Natural killer cell treated with Interleukin-12 subunit alpha and Interleukin-12 subunit beta and Interleukin-15 and Interleukin-18, amount 100 ng/mL, for 72 hours (primary cell): ENCODE measurements at places on chromosomes 7 and 10. TPM values are rescaled to one million over a fixed set of nuclear protein-coding genes. Genes with fewer than 3 reads are reported as not detected.

- DNase-seq: no peak
Observed at GRCh38 chr10:102401735-102402511, 6.4 kb downstream of the NFKB2 start.

SGMS1 gene
- 49.0 TPM for total RNA-seq

- DNase-seq: no peak
Observed at GRCh38 chr10:45417746-45418145, 43.7 kb downstream of the ALOX5 start.

DNA sequence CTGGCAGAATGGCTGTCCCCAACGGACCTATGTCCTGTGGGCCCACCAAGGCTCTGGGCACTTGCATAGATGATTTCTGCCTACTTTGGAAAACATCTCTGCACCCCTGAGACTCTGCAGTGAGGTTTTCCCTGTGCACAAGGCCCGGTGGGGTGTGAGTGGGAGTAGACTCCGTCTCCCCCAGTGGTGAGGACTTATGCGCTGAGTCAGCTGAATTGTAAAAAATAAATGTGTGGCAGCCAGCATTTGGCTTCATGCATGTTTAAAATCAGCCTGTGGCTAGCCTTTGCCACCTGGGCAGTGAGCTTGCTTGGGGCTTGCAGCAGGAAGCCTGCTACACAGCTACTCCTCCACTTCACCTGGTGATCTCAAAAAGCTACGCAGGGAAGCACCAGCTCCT, 139.3 kb upstream of the WDR11 start:
- no peak for DNase-seq

GRCh38 chr7:2986561-2986960, 57.1 kb downstream of the CARD11 start:
- no peak for DNase-seq

- DNase-seq: no peak
Observed at GRCh38 chr7:46107610-46108217, 186.6 kb upstream of the IGFBP3 start.

- no peak for DNase-seq
Observed at GRCh38 chr7:120583899-120584586, 273.9 kb downstream of the TSPAN12 start.

- DNase-seq: no peak
Observed at GRCh38 chr7:94031865-94032264, 27.7 kb upstream of the BET1 start.

GRCh38 chr10:3902054-3902808, 117.2 kb upstream of the KLF6 start:
- no peak for DNase-seq

GRCh38 chr10:111890046-111890445, 293.5 kb downstream of the GPAM start:
- no peak for DNase-seq

DNA sequence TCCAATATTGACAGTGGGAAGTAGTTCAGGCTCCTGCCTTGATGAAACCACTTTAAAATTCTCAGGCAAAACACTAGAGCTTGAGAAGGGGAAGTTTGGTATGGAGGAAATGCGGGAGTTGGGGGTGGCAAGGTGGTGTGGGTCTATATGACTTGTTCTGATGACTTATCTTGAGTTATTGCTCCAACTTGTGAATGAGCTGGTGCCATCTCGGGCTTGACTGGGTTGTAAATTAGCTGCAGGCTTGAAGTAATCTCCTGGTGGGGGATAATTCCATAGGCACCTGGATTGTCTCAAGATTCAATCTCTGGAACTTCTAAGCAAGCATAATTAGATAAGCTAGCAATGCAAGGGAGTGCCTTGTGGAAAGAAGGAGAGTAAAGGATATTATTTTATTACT, 29.0 kb downstream of the MRPL32 start:
- DNase-seq: no peak

- DNase-seq: no peak
Observed at GRCh38 chr10:49478819-49479218, 60.1 kb downstream of the ERCC6 start.

ZNF518A gene
- 21.1 TPM for total RNA-seq

- DNase-seq: no peak
Observed at GRCh38 chr7:89621925-89622641, 532.2 kb upstream of the STEAP1 start.

GRCh38 chr10:61142987-61143386, 199.0 kb upstream of the RHOBTB1 start:
- no peak for DNase-seq

UNCX gene
- total RNA-seq: not detected

DNA sequence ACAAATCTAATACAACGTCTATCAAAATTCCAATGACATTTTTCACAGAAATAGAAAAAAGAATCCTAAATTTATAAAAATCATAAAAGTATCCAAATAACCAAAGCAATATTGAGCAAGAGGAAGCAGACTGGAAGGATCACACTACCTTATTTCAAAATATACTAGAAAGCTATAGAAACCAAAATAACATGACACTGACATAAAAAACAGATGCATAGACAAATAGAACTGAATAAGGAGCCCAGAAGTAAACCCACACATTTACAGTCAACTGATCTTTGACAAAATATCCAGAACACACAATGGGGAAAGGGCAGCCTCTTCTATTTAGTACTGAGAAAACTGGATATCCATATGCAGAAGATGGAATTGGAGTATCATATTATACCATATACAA, 217.5 kb downstream of the MACC1 start:
- no peak for DNase-seq
